Activated T-helper 9 cell treated with anti-CD3 and anti-CD28 coated beads, Interleukin-2, amount 50 U/mL, for 16 hours (primary cell): ENCODE measurements at places on chromosomes 16 and 17.

- no peak for DNase-seq
Observed at GRCh38 chr16:55899857-55900256, 24.7 kb upstream of the CES5A start.

- DNase-seq: no peak
Observed at GRCh38 chr17:80105762-80106161, 4.4 kb downstream of the GAA start.

DNA sequence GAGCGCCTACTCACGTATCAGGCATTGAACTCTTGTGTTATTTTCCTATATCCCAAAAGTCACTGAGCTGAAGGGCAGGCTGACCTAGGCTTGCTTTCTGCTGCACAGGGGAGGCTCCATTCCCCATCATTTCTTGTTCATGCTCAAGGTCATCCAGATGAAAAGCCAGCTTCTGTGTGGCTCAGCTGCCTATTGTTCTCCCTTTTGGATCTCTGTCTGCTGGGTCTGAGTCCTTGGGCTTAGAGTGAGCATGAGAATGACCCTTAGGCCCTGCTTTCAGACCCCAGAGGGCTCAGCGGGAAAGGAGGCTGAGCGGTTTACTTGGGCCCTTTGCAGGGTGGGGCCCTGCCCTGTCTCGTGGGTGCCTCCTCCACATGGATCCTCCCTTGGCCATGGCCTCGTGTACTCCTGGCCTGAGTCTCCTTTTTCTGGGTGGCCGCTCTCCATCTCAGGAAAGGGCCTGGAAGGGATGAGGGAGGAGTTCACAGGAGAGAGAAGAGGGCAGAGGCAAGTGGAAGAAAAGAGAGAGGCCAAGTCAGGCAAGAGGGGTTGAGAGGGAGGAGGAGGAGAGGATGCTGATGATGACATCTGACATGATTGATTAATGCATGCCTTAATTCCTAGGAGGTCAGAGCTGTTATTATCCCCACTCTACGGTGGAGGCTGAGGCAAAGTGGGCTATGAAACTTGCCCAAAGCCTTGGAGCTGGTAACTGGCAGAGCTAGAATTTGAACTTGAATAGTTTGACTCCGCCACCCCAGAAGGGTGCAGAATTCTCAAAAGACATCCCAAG lies 19.8 kb upstream of the MAP3K14 start:
- no peak for DNase-seq

- DNase-seq: no peak
Observed at GRCh38 chr16:88969361-88969831, 7.6 kb downstream of the CBFA2T3 start.

DNA sequence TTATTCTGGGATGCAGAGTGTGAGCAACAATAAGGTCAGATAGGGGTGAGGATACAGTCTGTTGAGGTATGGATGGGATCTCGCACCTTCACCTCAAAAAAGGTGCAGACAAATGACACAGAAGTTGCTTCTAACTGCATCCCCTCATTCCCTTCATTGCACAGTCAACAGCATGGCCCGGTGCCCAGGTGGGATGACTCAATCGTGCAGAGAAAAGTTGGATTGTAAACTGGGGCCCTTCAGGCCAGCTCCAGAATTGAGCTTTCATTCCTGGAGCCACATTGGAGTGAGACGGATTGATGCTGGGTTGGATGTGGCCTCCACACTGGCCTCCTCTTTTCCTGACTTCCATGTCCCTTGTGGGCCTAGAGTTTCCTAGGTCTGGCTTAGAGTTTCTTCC lies 977.4 kb downstream of the KCNJ18 start:
- DNase-seq: no peak

GRCh38 chr17:6753546-6753945 lies 2.3 kb upstream of the XAF1 start:
- no peak for DNase-seq

DNA sequence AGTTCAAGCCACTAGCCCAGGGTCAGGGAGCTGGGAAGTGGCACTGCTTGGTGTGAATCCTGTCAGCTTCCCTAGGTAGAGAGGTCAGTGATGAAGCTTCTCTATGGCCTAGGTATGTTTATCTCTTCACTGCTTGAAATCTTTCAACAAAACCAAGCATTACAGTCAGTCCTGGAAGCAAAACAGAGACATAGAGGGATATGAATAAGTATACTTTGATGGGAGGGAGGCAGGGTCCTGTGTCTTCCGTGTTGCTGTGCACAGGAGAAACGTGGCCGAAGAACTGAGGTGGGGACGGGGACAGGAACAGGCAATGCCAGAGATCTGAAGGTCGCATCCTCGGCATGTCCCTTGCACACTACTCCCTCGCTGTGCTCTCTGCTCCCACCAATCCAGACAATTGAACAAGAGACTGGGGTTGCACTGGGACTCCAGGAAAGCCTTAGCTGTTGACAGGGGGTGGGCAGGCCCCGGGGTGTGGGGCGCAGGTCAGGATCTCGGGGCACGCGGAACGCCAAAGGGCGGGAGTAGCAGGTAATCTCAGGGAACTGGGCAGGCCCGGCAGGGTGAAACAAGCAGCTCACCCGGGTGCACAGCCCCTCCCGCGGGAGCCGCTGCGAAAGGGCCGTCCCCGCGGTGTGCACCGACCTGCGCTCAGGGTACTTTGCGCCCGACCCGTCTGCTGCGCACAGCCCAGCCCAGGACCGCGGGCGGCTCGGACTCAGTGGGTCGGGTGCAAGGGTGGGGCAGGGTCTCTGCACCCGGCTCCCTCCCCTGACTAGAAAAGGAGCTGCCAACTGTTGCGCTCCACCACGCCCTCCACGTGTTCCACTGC lies at the start of gene MT1H:
Gene MT1H, plus strand, starts transcription at position 810 of the 835 bp plus-strand sequence. CDS start 71 bp downstream, outside the sequence.
- no peak for DNase-seq

DNA sequence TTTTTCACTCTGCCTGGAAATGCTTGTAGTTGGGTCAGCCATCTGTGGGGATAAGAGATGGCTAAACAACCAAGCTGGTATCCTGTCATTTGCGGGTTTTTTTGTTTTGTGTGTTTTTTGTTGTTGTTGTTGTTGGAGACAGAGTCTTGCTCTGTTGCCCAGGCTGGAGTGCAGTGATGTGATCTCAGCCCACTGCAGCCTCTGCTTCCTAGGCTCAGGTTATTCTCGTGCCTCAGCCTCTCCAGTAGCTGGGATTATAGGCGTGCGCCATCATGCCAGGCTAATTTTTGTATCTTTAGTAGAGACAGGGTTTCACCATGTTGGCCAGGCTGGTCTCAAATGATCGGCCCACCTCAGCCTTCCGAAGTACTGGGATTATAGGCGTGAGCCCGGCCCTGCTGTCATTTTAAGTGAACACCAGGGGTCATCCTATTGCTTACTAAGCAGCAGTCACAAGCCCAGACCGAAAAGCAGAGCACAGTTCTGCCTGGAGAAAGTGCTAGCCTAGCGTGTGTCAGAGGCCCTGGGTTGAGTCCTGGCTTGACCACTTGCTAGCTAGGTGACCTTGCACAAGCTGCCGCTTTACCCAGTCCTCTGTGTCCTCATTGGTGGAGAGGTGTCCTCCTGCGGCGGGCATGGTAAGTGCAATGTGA lies 4.6 kb downstream of the SMCR8 start:
- DNase-seq: no peak

GRCh38 chr16:83732536-83732935 lies 75.2 kb upstream of the HSBP1 start:
- no peak for DNase-seq

DNA sequence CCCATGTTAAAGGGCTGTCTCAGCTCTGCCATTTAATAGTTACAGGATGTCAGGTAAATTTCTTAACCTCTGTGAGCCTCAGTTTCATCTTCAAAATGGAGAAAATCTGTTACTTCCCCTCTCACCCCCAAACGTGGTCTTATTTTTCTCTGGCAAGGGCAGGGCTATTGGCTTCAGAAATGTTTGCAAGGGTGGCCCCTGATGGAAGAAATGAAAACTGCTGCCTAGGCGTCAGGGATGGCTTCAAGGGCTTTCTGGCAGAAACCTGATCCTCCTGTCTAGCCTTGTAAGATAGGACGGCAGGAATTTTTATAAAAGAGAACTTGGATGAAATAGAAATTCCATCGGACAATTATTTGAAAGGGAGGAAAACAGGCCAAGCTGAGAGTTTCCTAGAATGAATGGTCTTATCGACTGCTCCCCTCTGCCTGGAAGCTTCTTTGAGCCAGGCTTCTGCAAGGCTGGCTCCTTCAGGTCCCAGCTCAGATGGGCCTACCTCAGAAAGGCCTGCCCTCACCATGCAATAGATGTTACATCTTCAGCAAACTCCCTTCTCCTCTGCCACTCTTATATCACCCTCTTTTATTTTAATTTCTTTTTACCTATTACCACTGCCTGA lies 43.0 kb upstream of the TANGO6 start:
- peak; percentile 14 for DNase-seq

DNA sequence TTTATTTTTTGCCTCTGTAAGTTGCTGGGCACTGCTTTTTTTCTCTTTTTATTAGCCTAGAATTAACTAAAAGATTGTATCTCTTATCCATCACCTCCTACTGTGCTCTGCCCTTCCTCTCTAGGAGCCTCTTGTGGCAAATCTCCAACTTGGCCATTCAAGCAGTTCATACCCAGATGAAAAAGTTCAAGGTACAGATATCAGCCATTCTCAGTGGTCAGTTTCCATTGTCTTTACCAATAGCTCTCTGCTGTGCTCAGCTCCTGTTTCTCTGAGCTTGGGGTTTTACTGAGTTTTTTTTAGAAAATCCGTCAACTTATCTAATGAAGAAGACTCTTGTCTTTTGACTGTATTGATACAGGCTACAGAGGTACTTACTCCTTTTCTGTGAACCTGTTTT lies 15.6 kb downstream of the MOSMO start:
- no peak for DNase-seq

DNA sequence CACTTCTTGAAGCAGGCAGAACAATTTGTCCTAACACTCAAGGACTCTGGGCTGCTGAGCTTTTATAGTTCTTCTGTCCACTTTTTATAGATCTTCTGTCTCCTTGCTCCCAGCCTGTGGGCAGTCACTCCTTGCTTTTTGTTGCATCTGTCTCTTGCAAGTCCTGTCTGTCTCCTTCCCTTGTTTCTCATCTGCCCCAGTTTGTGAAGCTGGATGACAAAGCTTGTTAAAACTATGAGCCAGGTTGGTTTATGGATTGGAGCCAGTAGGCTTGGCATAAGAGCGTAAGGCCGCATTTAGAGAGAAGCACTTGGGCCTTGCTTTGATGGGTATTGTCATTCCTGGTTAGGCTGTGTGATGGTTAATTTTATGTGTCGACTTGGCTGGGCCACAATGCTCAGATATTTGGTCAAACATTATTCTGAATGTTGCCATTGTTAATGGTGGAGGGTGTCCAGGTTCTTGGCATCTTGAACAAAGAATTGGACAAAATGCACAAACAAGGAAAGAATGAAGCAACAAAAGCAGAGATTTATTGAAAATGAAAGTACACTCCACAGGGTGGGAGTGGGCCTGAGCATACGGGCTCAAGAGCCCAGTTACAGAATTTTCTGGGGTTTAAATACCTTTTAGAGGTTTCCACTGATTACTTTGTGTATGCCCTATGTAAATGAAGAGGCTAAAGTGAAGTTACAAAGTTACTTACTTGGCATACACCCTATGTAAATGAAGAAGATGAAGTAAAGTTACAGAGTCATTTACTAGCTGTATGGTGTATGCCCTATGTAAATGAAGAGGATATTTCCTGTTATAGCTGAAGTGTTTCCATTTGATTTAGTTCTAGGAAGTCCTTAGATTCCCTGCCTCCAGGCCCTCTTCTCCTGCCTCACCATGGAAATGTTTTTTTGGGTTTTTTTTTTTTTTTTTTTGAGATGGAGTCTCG lies 8.0 kb upstream of the CPPED1 start:
- DNase-seq: no peak

DNA sequence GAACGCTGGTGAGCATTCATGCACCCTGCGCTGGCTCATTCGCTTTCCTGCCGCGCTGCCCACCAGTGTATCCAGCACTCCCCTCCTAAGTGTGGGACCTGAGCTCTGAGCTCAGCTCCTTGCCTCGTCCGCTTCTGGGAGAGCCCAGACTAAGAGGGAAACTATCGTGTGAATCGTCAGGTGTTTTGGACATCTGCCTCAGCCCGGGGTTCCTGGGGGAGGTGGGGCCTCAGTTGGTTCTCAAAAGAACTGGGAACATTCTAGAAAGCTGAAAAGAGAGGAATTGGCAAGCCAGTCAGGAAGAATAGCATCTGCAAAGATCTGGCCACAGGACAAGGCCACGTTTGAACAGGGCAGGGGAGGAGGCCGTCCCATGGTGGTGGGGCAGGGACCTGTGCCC lies 205.4 kb upstream of the CIBAR2 start:
- DNase-seq: no peak

- DNase-seq: no peak
Observed at GRCh38 chr17:82487910-82488309, 29.4 kb downstream of the NARF start.
